ENCODE measurements at places on chromosomes 7 and 10.

- peaks cover 5% of the 10 kb centered on the region for H3K27me3 ChIP-seq
- H3K4me1 ChIP-seq: peaks cover 52% of the 10 kb centered on the region
- DNase-seq: peak; percentile 24
- H3K4me3 ChIP-seq: no peak overlapping the region
- H3K36me3 ChIP-seq: no peaks in the 10 kb centered on the region
- H3K27ac ChIP-seq: peak overlapping the region; percentile 56
These were observed 20.7 kb downstream of the GTF2IRD1 start for GRCh38 chr7:74474271-74474865.

- peaks cover 72% of the 10 kb centered on the region for H3K36me3 ChIP-seq
- no peak overlapping the region for H3K27ac ChIP-seq
- H3K27me3 ChIP-seq: no peaks in the 10 kb centered on the region
- no peak overlapping the region for H3K4me3 ChIP-seq
- peaks cover 35% of the 10 kb centered on the region for H3K4me1 ChIP-seq
- DNase-seq: no peak
These were observed 10.5 kb downstream of the ZNF282 start for GRCh38 chr7:149205690-149206381.

DNA sequence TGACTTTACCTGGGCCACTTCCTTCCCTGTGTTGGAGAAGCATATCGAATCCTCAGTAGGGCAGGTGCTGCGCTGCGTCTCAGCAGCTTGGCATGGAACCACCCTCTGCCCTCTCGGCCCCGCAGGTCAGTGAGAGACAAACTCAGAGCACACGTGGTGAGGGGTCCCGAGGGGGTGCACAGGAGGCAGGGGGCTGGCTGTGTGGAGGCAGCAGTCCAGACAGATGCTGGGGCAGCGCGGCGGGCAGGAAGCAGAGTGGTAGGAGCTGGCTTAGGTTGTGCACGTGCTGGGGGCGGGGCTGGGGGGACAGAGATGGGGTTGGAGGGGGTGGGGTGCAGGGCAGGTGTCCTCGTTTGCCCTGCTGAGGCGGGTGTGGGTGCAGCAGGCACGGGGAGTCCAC is 33.1 kb downstream of the NUB1 start:
- no peak for DNase-seq
- H3K36me3 ChIP-seq: no peaks in the 10 kb centered on the region
- H3K27me3 ChIP-seq: peaks cover 2% of the 10 kb centered on the region
- no peaks in the 10 kb centered on the region for H3K4me1 ChIP-seq

GRCh38 chr10:26516540-26517101 is 78.5 kb downstream of the APBB1IP start:
- no peak overlapping the region for H3K4me3 ChIP-seq
- no peaks in the 10 kb centered on the region for H3K27me3 ChIP-seq
- H3K36me3 ChIP-seq: peaks cover 47% of the 10 kb centered on the region
- no peaks in the 10 kb centered on the region for H3K4me1 ChIP-seq

- peak overlapping the region; percentile 13 for H3K4me3 ChIP-seq
- peak; percentile 65 for DNase-seq
- peaks cover 7% of the 10 kb centered on the region for H3K36me3 ChIP-seq
- no peaks in the 10 kb centered on the region for H3K27me3 ChIP-seq
- peaks cover 42% of the 10 kb centered on the region for H3K4me1 ChIP-seq
These were observed 233.1 kb upstream of the TCF7L2 start for GRCh38 chr10:112716924-112717413.

All from HFFc6 (cell line).